GM12892 (cell line): ENCODE measurements at places on chromosomes 12 and 14.

GRCh38 chr14:101409006-101409543, 152.2 kb upstream of the DIO3 start:
- DNase-seq, result no peak

DNA sequence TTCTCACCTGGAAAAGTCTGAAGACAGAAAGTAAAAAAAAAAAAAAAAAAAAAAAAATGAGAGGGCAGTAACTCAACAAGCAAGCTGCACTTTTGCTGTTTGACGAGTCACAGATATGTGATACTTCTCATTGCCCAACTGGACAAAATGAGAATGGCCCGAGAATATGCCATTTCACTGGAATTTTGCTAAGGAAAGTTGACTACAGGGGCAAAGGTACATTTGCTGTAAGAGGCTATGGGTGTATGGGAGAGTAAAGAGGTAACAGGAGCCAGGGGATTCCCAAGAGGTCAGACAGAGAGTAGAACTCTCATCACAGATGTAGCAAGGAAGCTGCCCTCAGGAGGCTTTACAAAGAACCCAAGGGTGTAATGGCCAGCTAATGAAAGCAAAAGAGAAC, 22.9 kb downstream of the KIF21A start:
- no peak for DNase-seq

GRCh38 chr14:68747393-68747792, 45.5 kb downstream of the ZFP36L1 start:
- no peak for DNase-seq

DNA sequence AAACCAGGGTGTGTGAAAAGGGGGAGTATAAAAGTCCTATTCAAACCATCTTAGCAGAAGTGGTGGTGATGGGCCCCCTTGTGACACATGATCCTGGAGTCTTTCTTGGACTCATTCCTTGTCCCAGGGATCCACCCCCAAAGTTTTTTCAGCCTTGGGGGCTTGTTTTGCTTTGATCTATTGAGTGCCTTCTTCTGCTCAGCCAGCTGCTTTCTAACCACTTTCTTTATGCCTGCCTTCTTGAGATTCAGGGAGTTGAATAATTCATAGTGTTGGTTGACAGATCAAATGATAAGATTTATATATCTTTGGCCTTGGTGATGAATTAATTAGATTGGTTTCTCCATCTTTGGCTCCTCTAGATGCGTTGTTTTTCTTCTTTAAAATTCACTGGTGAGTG, 926.7 kb downstream of the DIO2 start:
- no peak for DNase-seq

DNA sequence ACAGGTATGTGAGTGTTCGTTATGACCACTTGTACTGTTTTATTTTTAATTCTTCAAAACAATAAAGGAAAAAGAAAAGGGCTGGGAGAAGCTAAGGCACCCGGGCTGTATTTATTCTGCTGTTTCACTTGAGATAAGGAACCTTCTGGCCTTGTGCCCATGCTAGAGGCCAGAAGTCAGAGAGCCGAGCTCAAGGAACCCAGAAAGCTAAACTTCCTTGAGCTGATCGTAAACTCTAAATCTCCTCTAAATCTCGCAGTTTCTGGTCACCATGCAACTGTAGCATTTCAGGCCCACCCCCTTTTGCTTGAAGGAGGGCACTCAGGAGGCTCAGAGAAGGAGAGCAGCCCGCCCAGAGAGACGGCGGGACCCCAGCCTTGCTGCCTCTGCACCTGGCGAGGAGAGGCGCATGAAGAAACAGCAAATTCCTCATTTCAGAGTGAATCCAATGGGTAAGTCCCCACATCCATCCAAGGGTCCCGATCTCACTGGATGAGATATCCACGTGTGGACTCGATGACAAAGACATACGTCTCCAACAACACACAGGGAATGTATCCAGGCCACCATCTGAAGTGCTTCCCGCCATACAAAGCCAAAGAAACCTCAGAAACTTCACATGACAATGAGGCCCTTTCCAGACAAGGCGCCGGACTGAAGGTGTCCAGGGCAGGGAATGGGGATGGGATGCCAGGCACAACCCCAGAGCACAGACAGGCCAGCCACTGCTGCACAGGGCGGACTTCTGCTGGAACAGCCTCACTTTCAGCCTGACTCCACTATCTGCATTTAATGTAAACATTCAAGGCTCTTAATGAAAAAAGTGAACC, 14.6 kb downstream of the CCDC88C start:
- no peak for DNase-seq

DNA sequence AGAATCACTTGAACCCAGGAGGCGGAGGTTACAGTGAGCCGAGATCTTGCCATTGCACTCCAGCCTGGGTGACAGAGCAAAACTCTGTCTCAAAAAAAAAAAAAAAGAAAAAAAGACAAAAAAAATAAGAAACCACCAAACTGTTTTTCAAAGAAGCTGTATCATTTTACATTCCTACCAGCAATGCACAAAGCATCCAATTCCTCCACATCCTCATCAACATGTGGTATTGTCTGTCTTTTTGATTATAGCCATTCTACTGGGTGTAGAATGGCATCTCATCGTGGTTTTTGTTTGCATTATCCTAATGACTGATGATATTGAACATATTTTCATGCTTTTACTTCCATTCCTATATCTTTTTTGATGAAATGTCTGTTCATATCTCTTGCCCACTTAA, 36.2 kb upstream of the GNG2 start:
- DNase-seq, result no peak

GRCh38 chr14:77691259-77691658, 16.6 kb downstream of the ALKBH1 start:
- no peak for DNase-seq

DNA sequence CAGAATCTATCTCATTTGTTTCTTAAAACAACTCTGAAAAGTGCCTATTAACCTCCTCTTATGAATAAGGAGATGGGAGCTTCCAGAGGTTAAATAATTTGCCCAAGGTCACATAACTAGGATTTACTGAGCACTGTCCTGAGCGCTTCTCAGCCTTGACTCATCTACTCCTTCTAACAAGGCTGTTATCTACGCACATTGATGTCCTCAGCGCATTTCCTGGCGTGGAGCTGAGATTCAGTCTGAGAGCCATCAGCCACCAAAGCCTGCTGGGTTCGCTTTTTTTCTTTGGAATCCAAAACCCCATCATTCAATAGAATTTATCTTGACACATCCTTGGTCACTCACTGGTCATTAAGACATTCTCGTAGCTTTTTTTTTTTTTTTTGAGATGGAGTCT, 29.3 kb downstream of the AK7 start:
- no peak for DNase-seq
